ENCODE measurements at places on chromosomes 3 and 15.

GRCh38 chr3:32203854-32204253, 34.6 kb upstream of the CMTM8 start:
- no peak for DNase-seq

- DNase-seq, result no peak
Measured at GRCh38 chr15:65411465-65412071, 11.2 kb downstream of the IGDCC4 start.

- no peak for DNase-seq
Measured at GRCh38 chr3:189576486-189576885, 54.7 kb upstream of the TP63 start.

DNA sequence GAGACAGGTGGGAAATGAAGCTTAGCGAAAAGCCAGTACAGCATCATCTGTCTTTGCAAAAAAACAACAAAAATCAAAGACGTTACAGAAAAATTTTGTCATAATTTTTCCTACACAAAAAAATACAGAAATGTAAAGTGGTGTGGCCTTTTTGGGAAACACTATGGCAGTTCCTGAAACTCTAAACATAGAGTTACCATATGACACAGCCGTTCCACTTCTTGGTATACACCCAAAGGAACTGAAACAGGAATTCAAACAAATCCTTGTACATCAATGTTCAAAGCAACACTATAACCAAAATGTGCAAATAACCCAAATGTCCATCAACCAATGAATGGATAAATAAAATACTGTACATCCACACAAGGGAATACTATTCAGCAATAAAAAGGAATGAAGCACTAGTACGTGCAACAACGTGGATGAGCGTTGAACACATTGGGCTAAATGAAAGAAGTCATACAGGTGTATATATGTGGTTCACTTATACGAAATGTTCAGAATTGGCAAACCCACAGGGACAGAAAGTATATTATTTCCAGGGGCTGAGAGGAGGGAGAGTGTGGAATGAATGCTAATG, 46.8 kb downstream of the GLB1 start:
- no peak for DNase-seq

DNA sequence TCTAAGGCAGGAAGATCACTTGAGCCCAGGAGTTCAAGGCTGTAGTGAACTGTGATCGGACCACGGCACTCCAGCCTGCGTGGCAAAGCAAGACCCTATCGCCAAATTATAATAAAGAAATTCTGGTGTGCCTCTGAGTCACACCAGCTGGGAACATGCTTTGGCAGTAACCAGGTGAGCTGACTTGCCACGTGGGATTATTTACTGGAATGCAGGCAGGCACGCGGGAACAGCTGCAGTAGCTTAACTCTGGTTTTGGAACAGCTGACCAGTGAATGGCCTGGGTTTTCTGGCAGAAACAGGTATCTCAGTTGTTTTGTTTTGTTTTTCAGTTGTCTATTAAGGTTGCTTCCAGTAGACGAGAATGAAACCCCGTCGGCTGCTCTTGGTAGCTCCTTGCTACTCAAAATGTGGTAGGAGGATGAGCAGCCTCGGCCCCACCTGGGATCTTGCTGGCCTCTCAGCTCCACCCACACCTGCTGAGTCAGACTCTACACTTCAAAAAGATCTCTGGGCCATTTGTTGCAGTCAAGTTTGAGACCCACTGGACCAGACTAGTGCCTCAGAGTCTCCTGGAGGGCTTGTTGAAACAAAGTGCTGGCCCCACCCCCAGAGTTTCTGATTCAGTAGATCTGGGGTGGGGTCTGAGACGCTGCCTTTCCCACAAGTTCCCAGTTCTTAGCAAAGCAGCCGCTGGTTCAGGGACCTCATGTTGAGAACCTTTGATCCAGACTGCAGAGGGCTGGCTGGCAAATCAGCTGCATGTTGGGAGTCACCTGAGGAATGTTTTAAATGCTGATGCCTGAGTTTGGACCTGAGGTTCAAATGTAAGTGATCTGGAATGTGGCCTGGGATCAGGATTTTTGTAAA, 26.6 kb downstream of the IDH2 start:
- DNase-seq, result no peak

DNA sequence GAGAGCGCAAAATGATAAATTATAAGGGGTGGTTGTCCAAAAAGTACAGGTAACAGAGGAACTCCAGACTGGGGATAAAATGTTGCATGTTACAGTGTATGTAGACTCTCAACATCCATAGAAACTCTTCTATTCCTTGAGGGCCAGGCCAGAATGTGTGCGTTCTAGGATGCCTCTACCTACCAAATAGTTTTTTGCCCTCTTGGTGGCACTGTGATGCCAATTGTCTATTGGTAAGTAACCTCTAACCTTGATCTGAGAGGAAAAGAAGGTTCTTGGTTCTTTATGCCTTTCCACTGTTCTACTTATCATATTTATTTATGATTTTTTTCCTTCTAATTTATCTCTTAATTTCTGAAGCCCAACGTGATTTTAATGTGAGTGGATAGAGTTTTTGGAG, 424.6 kb downstream of the GRM7 start:
- DNase-seq, result no peak

DNA sequence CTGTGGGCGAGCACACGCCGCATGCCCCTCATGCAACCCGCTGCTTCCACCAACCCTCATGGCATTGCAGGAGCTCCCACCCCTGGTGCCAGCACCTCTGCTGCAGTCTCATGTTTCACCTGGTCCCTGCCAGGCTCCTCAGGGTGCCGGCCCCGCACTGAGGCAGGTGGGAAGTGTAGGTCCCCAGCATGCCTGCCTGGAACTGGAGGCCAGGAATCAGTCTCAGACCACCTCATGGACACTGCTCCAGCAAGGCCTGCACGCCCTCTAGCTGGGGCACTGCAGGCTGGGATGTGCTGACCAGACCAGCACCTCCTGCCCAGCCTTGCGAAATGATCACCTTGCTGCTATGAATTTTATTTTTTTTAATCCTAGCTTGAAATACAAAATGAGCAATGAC, 39.1 kb downstream of the OCA2 start:
- no peak for DNase-seq

DNA sequence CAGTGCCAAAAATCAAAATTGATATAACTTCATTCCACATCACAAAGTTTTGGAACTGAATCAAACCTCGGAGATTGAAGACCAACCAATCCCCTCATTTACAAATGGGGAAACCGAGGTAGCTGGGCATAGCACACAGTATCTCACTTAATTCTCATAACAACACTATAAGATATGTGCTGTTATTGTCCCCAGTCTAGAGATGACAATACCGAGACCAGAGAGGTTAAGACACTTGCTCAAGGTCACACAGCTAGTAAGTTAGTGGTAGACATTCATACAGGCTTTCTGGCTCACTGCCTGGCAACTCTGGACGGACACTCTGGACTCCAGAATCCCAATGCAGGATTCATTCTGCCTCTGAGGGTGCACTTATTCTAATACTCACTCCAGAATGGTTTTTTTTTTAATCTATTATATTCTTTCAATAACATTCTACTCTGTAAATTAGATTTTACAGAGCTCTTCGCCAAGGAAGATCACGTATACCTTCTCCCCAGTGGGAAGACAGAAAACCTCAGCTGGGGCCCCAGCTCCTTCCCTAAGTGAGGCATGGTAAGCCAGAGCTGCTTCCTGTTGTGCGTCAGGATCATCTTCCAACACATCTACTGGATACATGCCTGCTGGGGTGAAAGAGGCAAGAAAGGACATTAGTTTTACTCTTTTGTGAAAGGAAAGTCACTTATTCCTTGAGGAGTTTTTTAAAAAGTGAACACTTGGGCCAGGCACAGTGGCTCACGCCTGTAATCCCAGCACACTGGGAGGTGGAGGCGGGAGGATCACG, 128.4 kb upstream of the IGF1R start:
- no peak for DNase-seq

DNA sequence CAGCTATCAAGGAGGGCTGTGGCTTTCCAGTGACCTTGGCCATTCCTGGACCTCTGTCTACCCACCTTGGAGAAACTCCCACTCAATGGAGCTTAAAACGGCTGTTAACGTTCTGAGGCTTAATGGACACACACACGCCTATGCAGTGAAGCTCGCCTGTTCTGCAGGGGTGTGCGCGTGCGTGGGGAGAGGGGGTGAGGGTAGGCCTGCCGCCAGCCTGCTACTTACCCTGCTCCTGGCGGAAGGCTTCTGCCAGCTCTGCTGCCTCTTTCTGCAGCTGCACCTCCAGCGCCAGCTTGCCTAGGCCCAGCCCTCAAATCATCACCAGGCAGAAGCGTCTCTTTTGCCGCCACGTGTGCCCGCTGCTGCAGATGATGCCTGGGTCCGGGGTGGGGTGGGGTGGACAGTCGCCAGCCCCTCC, 23.2 kb upstream of the PARL start:
- no peak for DNase-seq

GRCh38 chr3:161275919-161276318, 54.8 kb downstream of the NMD3 start:
- DNase-seq, result no peak

DNA sequence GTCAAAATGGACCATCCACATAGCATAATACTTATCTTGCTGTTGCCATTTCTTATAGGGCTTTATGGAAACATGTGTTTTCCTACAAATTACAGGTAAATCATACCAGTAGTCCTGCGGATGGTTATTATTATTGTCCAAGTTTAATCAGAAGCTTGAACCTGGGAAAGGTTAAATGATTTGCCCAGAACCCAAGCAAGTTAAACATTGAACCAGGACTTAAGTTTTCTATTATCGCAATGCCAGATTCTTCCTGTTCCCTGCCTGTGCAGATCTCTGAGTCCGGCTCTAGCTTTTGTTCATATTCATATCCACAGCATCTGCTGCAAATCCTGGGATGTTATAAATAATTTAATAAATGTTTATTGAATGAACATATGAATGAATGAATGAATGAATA, 12.5 kb downstream of the LPP start:
- DNase-seq, result no peak

DNA sequence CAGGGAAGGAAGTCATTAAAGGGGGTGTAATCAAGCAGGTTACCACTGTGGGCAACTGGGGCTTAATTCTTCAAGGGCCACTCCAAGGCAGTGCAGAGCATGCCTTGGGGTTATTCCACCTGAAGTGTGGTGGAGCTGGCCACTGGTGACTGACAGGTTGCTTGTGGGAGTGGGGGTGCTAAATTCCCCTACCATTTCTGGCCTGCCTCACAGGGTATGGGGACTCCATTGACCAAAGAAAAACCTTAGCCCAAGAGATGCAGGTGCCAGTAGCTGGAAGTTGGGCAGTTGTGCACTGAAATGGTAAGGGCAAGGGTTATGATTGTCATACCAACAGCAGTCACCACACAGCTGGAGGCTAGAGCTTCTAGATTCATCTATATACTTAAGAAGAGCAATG, 93.4 kb downstream of the ZNF621 start:
- DNase-seq, result no peak

DNA sequence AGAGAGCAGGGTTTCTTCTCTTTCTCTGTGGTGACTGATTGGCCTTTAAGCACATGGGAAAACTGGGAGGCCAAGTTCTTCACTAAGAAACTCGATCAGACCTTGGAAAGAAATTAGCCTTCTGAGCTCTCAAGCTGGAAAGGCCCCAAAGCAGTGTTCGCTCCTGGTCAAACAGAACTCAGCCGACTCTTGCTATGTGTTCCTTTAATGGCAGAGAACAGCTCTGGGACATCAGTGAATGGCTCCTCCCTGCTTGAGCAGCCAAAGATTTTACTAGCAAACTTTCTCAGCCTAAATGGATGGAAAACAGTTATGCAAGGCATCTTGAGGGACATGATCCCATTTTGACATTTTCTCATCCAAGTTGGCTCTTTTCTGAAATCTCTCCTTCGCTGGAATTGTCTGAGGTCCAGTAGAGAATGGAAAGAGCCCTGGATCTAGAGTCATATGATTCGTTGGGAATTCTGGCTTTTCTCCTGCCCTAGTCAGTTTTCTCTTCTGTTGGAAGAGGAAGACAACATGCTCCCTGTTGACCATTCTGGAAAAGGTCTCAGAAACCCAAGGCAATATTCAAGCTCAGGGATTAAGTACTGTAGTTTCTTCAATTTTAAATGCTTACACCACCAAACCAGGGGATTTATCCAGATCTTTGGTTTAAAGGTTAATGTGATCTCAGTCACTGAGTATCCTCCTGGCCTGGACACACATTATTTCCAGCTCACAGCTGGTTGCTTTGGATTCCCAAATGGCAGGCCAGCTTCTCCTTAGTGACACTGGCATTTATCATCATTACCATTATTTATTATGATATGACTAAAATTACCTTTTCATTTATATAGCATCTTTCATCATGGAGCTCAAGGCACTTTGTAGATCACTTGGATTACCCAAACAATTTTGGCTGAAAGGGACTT, 319.6 kb downstream of the AGBL1 start:
- DNase-seq, result no peak

DNA sequence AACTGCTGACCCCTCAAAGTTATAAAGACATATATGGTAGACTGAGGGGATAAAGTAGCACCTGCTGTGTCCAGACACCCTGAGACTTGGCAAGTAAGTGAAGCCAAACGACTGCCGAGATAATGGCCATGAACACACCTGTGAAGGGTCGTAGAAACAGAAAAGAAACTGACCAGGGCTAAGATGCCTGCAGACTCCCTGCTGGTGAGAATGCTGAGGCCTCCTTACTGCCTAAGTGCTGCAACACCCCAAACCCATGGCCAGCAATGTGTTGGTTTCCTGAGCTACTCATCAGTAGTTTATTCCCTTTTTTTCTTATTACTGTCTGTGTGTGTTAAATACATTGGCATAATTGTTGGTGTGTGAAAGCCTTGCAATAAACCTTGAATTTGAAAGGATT, 233.8 kb downstream of the ZNF385D start:
- DNase-seq, result no peak

DNA sequence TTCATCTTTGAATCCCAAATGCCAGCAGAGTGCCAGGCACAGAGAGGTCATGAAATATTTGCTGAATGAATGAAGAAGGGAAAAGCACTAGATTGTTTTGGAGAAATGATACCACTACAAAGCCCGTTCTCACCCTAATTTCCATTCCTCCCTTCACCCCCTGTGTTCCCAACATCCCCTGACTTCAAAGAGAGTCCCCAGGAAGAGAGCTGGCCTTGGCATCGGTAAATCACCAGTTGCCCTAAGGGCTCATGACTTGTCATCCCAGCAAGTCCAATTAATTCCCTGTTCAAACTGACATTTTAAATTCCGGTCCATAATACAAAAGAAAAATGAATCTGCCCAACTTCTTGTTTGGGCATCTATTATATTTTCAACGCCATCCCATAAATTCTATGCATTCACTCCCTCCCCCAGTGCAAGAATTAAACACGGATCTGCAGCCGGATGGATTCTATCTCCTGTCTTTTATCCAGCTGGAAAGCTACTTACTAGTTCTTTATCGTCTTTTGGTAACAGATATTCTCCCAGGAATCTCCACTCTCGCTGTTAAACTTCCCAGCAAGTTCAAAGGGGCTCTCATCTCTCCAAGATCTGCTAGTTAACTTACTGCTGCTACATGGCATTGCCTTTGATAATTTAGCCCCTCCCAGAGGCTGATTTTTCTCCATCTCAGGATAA, 63.9 kb upstream of the TSC22D2 start:
- no peak for DNase-seq
